ENCODE measurements at places on chromosomes 12 and 14.
A peak's percentile ranks its signal among the peaks of the same experiment; 100 is the strongest.

DNA sequence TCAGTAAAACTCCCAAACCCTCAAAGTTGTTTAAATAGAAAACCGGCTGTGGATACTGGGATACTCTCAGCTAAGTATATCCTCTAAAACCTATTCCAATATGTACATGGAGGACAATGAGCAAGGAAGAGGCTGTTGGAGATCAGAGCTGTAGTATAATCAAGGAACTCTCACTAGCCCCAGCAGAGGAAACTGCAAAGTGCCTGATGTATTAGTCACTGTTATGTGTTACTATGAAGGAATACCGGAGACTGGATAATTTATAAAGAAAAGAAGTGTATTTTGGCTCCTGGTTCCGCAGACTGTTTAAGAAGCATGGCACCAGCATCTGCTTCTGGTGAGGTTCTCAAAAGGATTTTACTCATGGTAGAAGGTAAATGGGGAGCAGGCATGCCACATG, 65.6 kb upstream of the RPL10L start:
- no peak for DNase-seq

- DNase-seq, result no peak
Observed at GRCh38 chr14:99612071-99612737, 8.2 kb upstream of the CCDC85C start.

DNA sequence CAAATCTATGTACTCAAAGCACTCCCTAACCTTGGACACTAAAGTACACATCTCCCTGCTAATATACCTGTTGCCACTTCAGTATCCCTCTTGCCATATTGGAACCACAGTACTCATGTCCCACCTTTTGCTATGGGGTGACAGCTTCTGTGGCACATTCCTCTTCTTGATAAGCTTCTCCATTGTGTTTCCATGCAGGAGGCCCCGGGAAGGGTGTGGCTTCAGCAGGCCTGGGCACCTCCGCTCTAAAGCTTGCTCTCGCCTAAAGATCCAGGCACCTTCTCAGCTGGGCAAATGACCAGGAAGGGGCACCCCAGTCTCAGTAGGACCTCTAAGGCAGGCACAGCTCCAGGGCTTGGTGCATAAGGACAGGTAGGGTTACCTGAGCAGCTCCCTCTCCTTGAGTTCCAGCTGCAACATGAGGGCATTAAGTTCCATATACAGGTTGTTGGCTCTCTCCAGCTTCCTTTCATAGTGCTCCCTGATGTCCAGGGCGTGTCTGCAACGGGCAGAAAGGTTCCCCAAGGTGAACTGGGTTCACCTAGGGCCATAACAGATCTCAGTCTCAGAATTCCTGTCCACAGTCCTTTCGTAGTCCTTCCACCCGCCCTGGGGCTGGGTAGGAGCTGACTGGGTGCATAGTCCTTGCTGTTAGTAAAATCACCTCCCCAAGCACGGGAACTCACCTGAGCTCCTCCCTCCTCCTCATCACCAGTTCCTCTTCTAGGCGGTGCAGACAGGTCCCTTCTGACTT, 15.9 kb downstream of the MAP3K12 start:
- peak; percentile 55 for DNase-seq

- DNase-seq, result no peak
Observed at GRCh38 chr12:6533653-6533922, 729 bp upstream of the GAPDH start.

DNA sequence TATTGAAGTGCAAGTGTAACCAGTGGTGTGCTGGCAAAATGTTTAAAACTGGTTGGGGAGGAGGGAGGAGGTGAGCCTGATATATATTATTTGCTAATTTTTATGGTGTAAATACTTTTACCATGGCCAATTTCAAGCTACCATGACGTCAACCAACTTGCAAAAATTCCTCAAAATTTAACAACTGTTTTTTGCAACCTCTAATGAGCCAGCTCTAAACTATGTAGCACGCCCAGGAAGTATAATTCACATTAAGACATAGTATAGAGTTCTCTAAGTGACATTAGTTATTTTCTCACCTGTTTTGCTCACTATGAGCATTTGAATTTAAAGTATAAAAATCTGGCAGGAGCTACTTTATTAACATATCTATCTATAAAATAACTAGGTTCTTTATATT, 41.4 kb downstream of the ATL1 start:
- no peak for DNase-seq

GRCh38 chr14:69685218-69685616, 73.8 kb downstream of the SUSD6 start:
- DNase-seq, result peak; percentile 76

GRCh38 chr12:71046215-71046614, 111.6 kb downstream of the TSPAN8 start:
- no peak for DNase-seq

- no peak for DNase-seq
Observed at GRCh38 chr12:75764091-75764841, 252.9 kb upstream of the KRR1 start.

- DNase-seq, result no peak
Observed at GRCh38 chr12:94186278-94187241, 38.2 kb downstream of the PLXNC1 start.

GRCh38 chr14:75289840-75290388, 11.3 kb downstream of the FOS start:
- DNase-seq, result no peak

- no peak for DNase-seq
Observed at GRCh38 chr12:109758426-109759420, 45.1 kb downstream of the FAM222A start.

GRCh38 chr12:102527171-102527720, 46.9 kb upstream of the IGF1 start:
- DNase-seq, result no peak

GRCh38 chr12:6735448-6736191, 11.8 kb downstream of the COPS7A start:
- DNase-seq, result peak; percentile 52

GRCh38 chr12:43009846-43010240, 420.3 kb upstream of the PRICKLE1 start:
- no peak for DNase-seq

DNA sequence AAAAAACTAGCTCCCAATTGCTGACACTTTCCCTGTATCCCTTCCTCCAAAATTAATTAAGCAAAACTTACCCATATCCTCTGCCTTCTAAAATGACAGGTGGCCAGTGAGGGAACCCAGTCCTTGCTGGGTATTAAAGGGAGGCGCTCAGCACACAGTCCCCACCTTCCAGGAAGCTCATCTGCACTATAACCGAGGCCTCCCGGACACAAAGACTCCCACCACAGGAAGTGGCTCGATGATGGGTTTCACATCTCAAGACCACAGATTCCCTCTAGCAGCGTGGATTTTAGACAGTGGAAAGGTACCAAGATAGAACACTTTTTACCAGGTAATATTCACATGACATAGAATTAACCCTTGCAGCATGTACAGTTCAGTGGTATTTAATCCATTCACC, 126.8 kb upstream of the NCOR2 start:
- no peak for DNase-seq

- no peak for DNase-seq
Observed at GRCh38 chr12:27870939-27871338, 90.9 kb upstream of the MANSC4 start.

GRCh38 chr12:56258068-56258819, at the start of gene ANKRD52:
Gene ANKRD52, minus strand, starts transcription at chr12:56258384. Its CDS starts 115 bp downstream, at chr12:56258269.
- peak; percentile 83 for DNase-seq

- no peak for DNase-seq
Observed at GRCh38 chr12:54029529-54030441, 1.5 kb downstream of the HOXC6 start.

- DNase-seq, result no peak
Observed at GRCh38 chr12:104263580-104264358, 39.8 kb upstream of the EID3 start.

- DNase-seq, result no peak
Observed at GRCh38 chr12:108802101-108802961, 55.1 kb downstream of the SSH1 start.

DNA sequence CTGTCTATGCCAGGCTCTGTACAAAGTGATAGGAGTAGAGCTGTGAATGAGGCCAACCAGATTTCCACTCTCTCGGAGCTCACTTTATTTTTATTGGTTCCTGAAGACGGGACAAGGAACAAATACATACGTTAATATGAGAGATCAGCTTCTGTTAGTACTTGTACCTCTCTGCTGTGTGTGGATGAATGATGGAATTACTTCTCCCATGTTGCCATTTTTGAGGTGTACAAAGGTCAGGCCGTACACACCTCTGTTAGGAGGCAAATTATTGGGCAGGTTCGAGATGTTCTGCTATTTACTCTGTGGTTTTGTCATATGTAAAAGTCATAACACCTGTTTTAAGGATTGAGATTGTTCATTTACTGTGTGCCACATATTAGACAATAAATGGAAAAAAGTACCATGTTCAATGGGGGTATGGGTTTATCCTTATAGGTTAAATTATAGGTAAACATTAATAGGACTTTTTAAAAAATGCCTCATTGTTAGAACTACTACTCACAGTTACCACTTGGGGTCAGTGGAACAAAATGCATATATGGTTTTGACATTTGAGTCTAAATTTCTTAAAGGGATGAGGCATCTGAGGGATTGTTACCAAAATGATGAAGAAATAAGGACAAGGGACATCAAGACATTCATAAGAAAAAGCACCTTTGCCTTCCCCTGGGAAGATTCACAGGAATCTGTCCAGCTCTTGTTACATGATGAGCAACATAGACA, 26.9 kb downstream of the WBP11 start:
- no peak for DNase-seq

- no peak for DNase-seq
Observed at GRCh38 chr12:6080149-6081045, 44.1 kb downstream of the VWF start.

- DNase-seq, result no peak
Observed at GRCh38 chr12:92038476-92038875, 107.2 kb downstream of the BTG1 start.

Data from stimulated activated CD8-positive, alpha-beta memory T cell treated with anti-CD3 and anti-CD28 coated beads, Interleukin-4, amount 100 ng/mL, for 48 hours (primary cell).